ENCODE measurements at places on chromosomes 1 and 21.

GRCh38 chr1:232136136-232136535, 493.8 kb downstream of the SIPA1L2 start:
- DNase-seq = no peak

GRCh38 chr1:68378296-68379084, 71.3 kb downstream of the RPE65 start:
- DNase-seq = no peak

DNA sequence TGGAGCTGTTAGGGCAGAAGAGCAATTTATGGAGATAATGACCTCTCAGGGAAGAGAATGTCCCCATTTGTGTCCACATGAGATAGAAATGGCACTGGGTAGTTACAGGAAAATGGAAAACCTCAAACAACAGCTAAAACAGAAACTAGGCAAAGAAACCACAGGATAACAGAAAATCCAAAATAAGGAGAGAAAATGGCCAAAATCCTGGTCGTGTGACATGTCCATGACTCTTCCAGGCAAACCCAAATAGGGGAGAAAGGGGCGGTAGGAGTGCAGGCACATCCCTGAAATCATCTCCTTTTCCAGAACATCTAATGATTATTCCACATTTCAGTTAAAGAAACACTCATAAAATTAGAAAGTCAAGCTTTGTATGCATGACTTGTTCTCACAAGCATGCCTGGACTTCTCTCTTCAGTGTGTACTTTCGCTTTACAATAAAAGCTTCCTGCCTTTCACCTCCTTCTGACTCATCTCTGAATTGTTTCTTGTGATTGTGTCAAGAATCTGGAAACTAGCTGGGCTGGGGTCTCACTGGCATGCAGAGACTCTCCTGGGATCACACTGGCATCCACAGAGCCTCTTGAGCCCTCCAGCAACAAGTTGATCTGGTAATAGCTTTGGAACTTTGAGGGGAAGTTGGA, 171.4 kb upstream of the ZP4 start:
- DNase-seq = no peak

- no peak for DNase-seq
Observed at GRCh38 chr1:53455364-53455991, 3.7 kb upstream of the DMRTB1 start.

DNA sequence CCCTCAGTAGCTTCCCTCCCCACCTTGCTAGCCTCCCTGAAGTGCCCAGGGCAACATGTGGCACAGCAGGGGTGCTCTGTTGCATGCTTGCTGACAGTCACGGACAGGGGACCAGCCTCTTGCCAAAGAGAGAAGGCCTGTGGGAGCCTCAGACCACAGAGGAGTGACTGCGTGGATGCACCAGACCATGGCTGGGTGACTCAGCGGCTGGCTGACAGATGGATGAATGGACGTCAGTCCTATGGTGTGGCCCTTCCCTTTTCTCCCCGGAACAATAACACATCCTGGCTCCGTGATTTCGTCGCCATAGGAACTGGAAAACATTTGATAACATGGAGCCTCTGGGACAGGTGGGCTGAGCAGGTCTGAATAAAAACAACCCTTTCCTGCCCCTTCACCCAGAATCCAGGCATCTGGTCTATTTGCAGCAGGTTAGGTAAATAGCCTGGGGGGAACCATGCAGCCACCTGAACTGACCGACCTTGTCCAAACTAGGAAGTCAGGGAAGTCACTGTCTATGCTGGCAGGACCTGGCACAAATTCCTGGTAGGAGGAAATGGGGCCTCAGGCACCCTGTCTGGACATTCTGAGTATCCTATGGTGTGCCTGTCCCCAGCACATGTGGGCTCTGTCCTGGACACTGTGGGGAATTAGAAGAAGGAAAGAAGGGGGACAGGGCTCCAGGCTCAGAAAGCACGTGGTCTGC, 53.3 kb downstream of the NENF start:
- no peak for DNase-seq

DNA sequence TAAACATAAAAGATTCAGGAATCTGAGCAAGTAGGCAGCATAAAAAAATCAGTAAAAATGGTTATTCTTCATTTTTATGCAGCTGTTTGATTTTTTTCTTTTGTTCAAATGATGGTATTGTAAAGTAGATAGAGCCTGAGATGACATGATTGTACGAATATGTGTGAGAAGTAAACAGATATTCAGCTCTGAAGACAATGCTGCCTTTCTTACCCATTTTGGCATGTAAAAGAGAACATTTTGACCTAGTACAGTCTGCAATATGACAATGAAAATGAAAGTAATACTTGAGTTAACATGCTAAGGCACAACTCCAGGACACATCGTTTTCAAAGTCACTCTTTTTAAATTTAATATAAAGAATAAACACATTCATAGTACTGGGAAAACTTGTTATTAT, 95.7 kb upstream of the NCAM2 start:
- no peak for DNase-seq

Measured in stimulated activated CD4-positive, alpha-beta T cell treated with anti-CD3 and anti-CD28 coated beads, Interleukin-15, amount 100 ng/mL, for 1 hour (primary cell).